Endodermal cell (in vitro differentiated cells): ENCODE measurements at places on chromosomes 1 and 21. TPM values are rescaled to one million over a fixed set of nuclear protein-coding genes. Genes with fewer than 3 reads are reported as not detected.

DNA sequence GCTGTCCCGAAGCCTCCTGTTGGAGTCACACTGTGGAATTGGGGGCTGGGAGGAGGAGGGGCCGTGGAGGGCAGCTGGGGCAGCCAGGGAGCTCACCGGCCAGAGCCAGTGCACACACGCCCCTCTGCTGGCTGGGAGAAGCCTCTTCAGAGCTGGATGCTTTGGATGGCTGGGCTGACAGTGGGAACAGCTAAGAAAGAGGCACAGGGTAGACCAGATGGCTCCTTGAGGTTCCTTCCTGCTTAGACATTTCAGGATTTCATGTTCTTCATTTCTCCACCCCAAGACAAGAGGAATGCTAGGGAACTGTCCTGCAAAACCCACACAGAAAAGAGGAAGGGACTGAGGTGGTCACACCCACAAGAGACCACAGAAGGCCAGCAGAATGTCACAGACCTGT, 254.8 kb upstream of the VAMP3 start:
- no peaks in the 10 kb centered on the region for H3K4me1 ChIP-seq
- no peak overlapping the region for H3K4me3 ChIP-seq
- no peaks in the 10 kb centered on the region for H3K36me3 ChIP-seq
- H3K27me3 ChIP-seq = no peaks in the 10 kb centered on the region
- no peak overlapping the region for H3K27ac ChIP-seq
- peak; percentile 80 for DNase-seq

- H3K4me3 ChIP-seq = no peak overlapping the region
- no peak overlapping the region for H3K27ac ChIP-seq
- no peaks in the 10 kb centered on the region for H3K27me3 ChIP-seq
- no peaks in the 10 kb centered on the region for H3K36me3 ChIP-seq
Observed at GRCh38 chr1:170893655-170894297, 41.6 kb upstream of the MROH9 start.

The FCRLA gene
- total RNA-seq = not detected in 2 replicates

DNA sequence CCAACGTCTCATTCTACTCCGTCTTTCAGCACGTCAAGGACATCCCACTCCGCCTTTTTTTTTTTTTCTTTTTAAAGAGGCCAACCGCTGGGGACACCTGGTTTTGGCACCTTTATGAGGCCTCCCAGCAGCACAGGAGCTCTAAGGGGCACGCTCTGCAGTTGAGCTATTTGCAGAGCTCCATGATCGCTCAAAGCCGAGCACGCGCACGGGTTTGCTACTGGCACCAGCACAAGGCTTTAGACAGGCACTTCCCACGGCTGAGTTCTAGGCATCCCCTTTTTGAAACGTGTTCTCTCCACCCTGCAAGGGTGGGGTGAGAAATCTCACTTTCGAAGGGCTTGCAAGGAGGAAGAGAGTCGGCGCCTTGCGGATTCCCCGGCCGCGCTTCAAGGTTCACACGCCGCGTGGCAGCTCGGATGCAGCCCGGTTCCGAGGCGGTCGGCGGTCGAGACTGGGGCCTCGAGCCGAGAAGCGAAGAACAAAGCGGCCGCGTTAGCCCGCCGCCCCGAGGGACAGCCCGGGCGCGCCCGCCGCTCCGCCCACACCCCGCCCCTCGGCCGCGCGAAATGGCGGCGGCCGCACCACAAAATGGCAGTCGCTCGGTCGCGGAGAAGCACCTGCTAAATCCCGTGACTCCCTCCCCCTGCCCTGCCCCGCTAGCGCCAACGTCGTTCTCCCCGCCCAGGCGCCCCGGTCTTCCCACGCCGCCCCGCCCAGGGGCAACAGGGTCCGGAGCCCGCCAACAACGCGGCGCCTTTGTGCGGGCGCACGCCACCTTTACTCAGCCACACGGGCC, 12.9 kb upstream of the SPEN start:
- H3K36me3 ChIP-seq = no peaks in the 10 kb centered on the region
- DNase-seq = peak; percentile 96
- H3K4me3 ChIP-seq = peak overlapping the region; percentile 94
- no peaks in the 10 kb centered on the region for H3K4me1 ChIP-seq
- peak overlapping the region; percentile 100 for H3K27ac ChIP-seq
- no peaks in the 10 kb centered on the region for H3K27me3 ChIP-seq

DNA sequence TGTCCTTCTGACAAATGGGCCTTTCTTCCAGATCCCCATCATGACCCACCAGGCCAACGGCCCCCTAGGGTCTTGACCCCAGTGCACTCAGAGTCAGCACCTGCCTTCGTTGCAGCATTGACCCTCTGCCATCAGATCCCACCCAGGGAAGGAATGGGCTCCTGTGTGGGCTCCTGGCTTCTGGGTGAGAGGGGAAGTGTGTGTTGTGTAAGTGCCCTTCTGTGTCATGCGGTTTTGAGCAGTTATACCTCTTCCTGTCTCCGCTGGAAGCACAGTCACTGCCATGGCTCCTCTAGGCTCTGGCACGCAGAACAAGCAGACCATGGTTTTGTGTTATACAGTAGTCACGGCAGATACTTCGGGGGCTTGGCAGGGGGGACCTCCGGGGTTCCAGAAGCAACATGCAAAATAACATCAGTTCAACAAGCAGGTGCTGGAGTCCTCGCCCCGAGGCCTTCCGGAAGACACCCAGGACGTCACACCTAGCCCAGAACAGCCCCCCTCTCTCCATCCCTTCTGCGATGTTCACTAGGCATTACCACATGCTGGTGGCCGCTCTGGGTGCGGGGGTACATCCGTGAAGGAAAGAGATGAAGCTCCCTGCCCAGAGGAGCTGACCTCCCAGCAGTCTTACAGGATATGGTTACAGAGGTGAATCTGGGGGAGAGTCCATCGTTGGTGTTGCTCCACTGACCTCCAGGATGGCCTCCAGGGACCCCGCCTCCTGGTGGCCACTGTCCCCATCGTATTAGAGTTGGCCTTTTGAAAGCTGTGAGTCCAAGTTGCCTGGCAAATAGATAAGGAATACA, 17.4 kb upstream of the KCNAB2 start:
- no peaks in the 10 kb centered on the region for H3K36me3 ChIP-seq
- DNase-seq = no peak
- H3K27me3 ChIP-seq = no peaks in the 10 kb centered on the region
- no peak overlapping the region for H3K27ac ChIP-seq
- no peak overlapping the region for H3K4me3 ChIP-seq
- no peaks in the 10 kb centered on the region for H3K4me1 ChIP-seq

DNA sequence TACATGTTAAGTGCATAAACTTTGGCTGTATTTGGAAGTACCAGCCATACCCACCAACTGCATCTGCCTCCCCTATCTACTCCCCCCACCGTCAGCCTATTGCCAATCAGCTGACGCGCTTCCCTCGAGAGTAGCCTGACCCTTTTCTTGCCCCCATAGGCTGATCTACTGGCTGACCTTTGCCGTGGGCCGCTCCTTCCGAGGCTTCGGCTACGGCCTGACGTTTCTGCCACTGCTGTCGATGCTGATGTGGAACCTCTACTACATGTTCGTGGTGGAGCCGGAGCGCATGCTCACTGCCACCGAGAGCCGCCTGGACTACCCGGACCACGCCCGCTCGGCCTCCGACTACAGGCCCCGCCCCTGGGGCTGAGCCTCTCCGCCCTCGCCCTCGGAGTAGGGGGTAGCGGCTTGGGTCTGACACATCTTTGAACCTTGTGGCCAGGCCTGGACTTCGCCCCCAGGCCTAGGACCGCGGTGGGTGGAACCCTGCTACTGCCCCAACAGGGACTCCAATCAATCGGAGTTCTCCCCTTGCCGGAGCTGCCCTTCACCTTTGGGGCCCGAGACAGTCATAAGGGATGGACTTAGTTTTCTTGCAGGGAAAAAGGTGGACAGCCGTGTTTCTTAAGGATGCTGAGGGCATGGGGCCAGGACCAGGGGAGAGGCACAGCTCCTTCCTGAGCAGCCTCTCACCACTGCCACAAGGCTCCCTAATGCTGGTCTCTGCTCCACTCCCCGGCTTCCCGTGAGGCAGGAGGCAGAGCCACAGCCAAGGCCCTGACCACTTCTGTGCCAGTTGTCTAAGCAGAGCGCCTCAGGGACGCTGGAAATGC, 4.0 kb downstream of the GLMP start:
- H3K36me3 ChIP-seq = peaks cover 3% of the 10 kb centered on the region
- peaks cover 7% of the 10 kb centered on the region for H3K4me1 ChIP-seq
- no peaks in the 10 kb centered on the region for H3K27me3 ChIP-seq

- H3K4me1 ChIP-seq = no peaks in the 10 kb centered on the region
- no peak overlapping the region for H3K4me3 ChIP-seq
- H3K27me3 ChIP-seq = no peaks in the 10 kb centered on the region
- DNase-seq = no peak
- H3K27ac ChIP-seq = no peak overlapping the region
Observed at GRCh38 chr1:99472893-99473292, 173.0 kb upstream of the PALMD start.

The TINAGL1 gene
- 2.6 and 3.4 TPM in 2 replicates for total RNA-seq

The SLC25A34 gene
- 0.74 to 1.8 TPM in 2 of 3 replicates, not detected in the other for total RNA-seq

The FAM110D gene
- total RNA-seq = 0.77 and 1.1 TPM in 2 replicates

The C1orf210 gene
- 9.7 and 10.4 TPM in 2 replicates for total RNA-seq

GRCh38 chr1:152000964-152001630, 7.4 kb upstream of the S100A10 start:
- no peak for DNase-seq
- peaks cover 21% of the 10 kb centered on the region for H3K27me3 ChIP-seq
- H3K4me3 ChIP-seq = no peak overlapping the region

GRCh38 chr1:228009116-228009827, 2.5 kb downstream of the WNT3A start:
- no peaks in the 10 kb centered on the region for H3K36me3 ChIP-seq
- no peaks in the 10 kb centered on the region for H3K4me1 ChIP-seq
- peak; percentile 61 for DNase-seq
- H3K4me3 ChIP-seq = no peak overlapping the region

- H3K4me1 ChIP-seq = no peaks in the 10 kb centered on the region
- no peak for DNase-seq
- no peak overlapping the region for H3K4me3 ChIP-seq
- H3K27ac ChIP-seq = no peak overlapping the region
- no peaks in the 10 kb centered on the region for H3K36me3 ChIP-seq
Observed at GRCh38 chr1:177054542-177054941, 110.0 kb downstream of the ASTN1 start.

DNA sequence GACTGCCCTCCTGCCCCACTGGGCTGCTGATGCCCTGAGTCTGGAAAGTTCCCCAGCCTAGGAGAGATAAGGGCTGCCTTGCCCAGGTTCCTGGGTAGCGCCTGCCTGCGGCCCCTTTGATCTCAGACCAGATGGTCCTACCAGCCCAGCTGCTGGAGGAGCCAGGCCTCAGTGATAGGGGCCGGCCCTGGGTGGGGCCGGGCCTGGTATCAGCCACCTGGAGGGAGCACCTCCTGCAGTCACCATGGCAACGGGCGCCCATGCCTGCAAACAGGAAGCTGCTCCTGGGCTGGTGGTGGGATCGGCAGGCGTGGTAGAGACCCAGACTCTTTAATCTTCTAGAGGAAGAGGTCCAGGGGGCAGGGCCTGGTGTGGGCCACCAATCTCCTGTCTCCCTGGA, 119.7 kb upstream of the WNT4 start:
- H3K4me3 ChIP-seq = no peak overlapping the region
- H3K36me3 ChIP-seq = no peaks in the 10 kb centered on the region
- H3K27me3 ChIP-seq = no peaks in the 10 kb centered on the region
- DNase-seq = peak; percentile 86

GRCh38 chr1:13825033-13825432, 125.0 kb downstream of the PRDM2 start:
- H3K4me1 ChIP-seq = no peaks in the 10 kb centered on the region
- H3K4me3 ChIP-seq = no peak overlapping the region
- H3K27ac ChIP-seq = no peak overlapping the region
- no peaks in the 10 kb centered on the region for H3K36me3 ChIP-seq
- no peak for DNase-seq

DNA sequence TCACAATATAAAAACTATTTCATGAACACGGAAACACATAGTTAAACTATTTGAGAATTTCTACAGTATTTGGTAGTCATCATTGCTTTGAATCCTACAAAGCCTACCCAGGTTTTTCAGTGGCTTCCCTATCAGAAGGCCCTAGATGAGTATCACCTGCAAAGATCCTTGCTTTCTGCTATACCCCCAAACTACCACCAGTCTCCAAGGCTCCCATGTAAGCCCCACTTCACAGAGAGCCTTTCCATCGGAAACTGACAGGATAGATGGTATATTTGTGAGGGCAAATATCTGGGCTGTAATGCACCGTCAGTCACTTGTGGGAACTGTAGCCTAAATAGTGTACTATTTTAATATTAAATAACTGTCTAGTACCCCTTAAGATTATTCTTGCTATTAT, 674.3 kb downstream of the BRINP3 start:
- no peak overlapping the region for H3K27ac ChIP-seq
- peak; percentile 54 for DNase-seq
- H3K4me3 ChIP-seq = no peak overlapping the region
- peaks cover 3% of the 10 kb centered on the region for H3K4me1 ChIP-seq

DNA sequence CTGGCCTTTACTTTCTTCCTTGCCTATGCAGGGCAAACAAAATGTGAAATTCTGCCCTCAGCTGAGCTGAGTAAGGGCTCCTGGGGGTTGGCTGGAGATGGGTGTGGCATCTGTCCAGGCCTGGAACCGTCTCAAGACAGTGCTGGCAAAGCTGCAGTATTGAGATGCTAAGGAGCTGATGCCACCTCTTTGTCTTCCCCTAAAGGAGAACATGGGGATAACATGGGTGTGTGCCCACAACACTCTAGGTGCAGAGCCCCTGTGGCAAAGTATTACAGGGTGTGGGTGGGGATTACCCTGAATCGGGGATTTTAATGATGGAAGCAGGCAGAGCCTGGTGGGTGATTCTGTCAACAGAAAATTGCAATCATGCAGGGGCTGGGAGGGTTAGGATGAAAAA, 2.5 kb upstream of the ST3GAL3 start:
- no peak for DNase-seq
- H3K36me3 ChIP-seq = peaks cover 53% of the 10 kb centered on the region
- H3K27me3 ChIP-seq = no peaks in the 10 kb centered on the region
- no peaks in the 10 kb centered on the region for H3K4me1 ChIP-seq

GRCh38 chr1:7692005-7692404, 79.1 kb upstream of the VAMP3 start:
- H3K36me3 ChIP-seq = no peaks in the 10 kb centered on the region
- DNase-seq = no peak
- H3K4me3 ChIP-seq = no peak overlapping the region
- H3K27me3 ChIP-seq = no peaks in the 10 kb centered on the region
- H3K4me1 ChIP-seq = no peaks in the 10 kb centered on the region

DNA sequence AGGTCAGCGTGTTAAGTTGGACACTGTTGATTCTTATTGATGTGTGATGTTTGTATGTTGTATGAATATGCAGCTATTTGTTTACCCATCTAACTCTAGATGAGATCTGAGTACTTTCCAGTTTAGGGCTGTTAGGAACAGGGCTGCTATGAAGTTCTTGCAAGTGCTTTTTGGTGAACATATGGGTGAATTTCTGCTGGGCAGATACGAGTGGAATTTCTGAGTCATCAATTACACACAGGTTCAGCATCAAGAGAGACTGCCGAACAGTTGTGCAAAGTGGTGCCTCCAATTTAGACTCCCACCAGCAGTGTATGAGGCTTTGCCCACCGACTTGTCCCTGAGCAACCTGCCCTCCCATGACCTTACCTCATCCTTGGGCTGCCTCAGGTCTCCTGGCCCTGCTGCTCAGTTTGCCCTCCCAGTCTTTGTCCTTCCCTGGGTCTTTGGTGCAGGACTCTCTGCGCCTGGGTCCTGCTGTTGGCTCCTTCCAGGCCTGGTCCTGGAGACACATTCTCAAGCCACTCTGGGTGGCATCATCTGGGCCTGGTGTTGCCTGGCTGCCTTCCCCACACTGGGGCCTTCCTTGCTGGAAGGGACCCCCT, 343.6 kb downstream of the PTPRU start:
- peaks cover 7% of the 10 kb centered on the region for H3K4me1 ChIP-seq
- H3K36me3 ChIP-seq = no peaks in the 10 kb centered on the region
- no peak for DNase-seq
- peaks cover 27% of the 10 kb centered on the region for H3K27me3 ChIP-seq

The LRRIQ3 gene
- 1.2 and 1.5 TPM in 2 replicates for total RNA-seq
